ENCODE measurements at places on chromosomes 2 and 18. TPM values are rescaled to one million over a fixed set of nuclear protein-coding genes. Genes with fewer than 3 reads are reported as not detected.

GRCh38 chr2:208112969-208113368 is 11.4 kb downstream of the CRYGD start:
- DNase-seq, result no peak

The C2orf68 gene
- total RNA-seq, result 29.1 TPM

GRCh38 chr2:133525613-133526529 is 42.4 kb downstream of the NCKAP5 start:
- no peak for DNase-seq

GRCh38 chr2:211941216-211941747 is 597.3 kb downstream of the ERBB4 start:
- no peak for DNase-seq

The NOP58 gene
- 161 TPM for total RNA-seq

GRCh38 chr2:109719871-109720270 is 74.2 kb upstream of the RGPD5 start:
- no peak for DNase-seq

GRCh38 chr18:11004294-11004693 is 145.1 kb downstream of the PIEZO2 start:
- DNase-seq, result no peak

The SERPINB11 gene
- total RNA-seq, result not detected

The ABCB11 gene
- total RNA-seq, result not detected

The GYPC gene
- 173 TPM for total RNA-seq

The PPM1G gene
- total RNA-seq, result 138 TPM

The GLI2 gene
- not detected for total RNA-seq

GRCh38 chr18:74722237-74722636 is 124.6 kb downstream of the ZNF407 start:
- DNase-seq, result no peak

The DSC2 gene
- not detected for total RNA-seq

GRCh38 chr2:211867845-211868451 is 670.7 kb downstream of the ERBB4 start:
- no peak for DNase-seq

- DNase-seq, result no peak
Observed at GRCh38 chr18:10228326-10228725, 226.1 kb upstream of the APCDD1 start.

- DNase-seq, result no peak
Observed at GRCh38 chr18:73079920-73080319, 212.1 kb upstream of the NETO1 start.

The SIGLEC15 gene
- not detected for total RNA-seq

DNA sequence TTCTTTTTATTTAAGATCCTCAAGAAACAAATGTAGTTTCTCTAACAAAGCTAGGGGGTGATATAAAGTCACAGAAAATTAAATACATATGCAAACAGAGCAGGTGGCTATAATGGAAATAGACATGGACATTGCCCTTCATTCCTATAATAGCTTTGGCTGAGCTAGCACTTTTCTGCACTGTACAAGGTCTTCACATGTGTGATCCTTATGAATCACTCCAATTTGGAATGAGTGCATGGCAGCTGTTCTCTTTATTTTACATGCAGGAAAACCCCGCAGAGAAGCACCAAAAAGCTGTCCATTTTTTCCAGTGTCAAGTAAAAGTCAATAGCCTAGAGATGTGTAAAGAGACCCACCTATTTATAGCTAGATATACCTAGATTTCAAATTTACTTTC is 747.4 kb upstream of the SLC8A1 start:
- DNase-seq, result no peak

The BCL11A gene
- 0.54 TPM for total RNA-seq

GRCh38 chr2:31319406-31320175 is 85.6 kb downstream of the EHD3 start:
- peak; percentile 42 for DNase-seq

The MARCHF4 gene
- not detected for total RNA-seq

GRCh38 chr2:241808051-241808720 is 807 bp upstream of the NEU4 start:
- no peak for DNase-seq

DNA sequence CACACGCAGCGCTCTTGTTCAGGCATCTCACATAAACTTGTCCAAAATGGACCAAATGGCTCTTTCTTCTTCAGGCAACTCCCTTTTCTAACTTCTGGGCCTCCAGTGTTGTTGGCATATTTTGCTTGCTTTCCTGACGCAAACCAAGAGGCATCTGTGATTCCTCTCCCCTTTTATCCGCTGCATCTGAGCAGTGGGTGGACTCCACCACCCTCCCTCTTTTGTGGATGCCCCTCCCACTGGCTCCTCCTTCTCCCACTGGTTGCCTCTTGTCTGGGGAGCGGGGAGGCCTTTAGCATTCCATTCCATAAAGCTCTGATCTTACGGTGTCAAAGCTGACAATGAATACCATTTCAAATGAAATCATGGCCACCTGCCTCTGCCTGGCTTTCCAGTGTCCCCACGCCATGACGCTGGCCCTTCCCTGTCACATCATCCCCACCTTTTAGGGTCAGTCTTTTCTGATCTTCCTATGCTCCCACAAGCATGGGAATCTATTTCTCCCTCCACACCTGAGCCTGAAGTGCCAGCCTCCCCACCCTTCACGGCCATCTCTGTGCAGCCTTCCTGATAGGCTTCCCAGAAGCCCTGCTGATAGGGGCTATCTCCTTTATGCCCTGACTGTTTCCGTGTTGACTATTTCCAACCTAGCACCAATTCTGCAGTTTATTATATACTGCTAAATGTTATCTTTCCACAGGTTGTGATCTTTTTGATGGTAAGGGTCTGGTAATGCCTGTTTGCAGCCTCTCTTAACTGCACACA is 51.5 kb downstream of the RPL37A start:
- DNase-seq, result no peak

DNA sequence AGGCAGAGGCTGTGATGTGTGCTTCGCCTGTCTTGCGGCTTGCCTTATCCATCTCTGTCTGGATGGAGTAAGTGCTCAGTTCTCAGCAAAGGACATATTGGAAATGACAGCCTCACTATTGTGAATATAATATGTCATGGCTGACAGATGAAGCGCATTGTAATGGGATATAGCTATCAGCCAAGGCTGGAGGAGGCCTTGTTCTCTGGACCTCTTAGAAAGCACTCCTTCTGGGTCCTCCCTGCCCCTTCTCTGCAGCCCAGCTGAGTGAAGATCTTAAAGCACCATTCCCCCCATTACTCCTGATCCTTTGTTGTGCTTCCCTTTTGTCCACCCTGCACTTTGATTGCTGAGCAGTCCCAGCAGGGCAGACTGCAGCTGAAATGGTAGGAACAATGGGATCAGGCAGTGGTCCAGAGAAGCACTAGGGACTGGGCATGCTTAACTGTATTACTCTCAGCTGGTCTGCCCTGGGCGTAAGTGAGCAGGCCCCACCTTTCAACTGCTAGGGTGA is 265.3 kb downstream of the SETBP1 start:
- DNase-seq, result no peak

The MYO5B gene
- total RNA-seq, result 0.09 TPM

- peak; percentile 14 for DNase-seq
Observed at GRCh38 chr2:239540174-239540573, 139.4 kb upstream of the HDAC4 start.

- no peak for DNase-seq
Observed at GRCh38 chr18:8745355-8746014, 40.1 kb downstream of the MTCL1 start.

The CYP26B1 gene
- total RNA-seq, result not detected

DNA sequence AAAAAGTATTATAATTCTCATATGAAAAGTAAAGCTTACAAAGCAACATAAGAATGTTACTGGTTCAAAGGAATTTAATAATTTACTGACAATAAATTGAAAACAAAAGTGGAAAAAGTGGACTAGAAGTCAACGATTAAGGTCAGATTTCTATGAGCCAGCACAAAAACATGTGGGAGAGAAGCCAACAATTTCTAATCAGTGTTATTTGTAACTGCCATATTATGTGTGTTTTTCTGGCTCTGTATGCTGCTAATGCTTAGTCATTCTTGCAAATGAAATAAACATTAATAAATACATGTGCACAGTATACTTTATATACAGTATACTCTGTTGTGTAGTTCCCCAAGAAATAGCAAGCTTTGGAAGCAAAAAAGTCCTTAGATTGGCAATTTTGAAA is 301.3 kb upstream of the RGPD4 start:
- DNase-seq, result no peak

GRCh38 chr2:226020956-226021355 is 621.4 kb downstream of the NYAP2 start:
- no peak for DNase-seq

- DNase-seq, result no peak
Observed at GRCh38 chr2:205495819-205496218, 186.5 kb upstream of the NRP2 start.

The M1AP gene
- total RNA-seq, result not detected

DNA sequence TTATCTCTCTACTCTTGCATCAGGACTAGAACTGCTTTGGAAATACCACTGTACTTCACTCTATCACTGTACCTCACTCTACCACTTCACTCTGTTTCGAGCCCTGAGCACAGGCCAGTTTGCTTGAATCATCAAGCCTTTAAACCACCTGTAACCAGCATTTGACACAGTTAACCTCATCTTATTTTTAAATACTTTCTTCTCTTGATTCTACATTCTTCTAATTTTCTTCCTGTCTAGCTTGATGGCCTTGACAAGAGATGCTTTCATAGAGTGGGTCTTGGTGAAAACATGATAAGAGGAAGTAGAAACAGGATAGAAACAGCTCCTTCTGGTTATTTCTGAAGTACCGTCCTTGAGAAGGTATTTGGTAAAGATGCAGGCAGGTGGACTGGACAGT is 78.1 kb downstream of the SPIRE1 start:
- no peak for DNase-seq

The C18orf54 gene
- 7.3 TPM for total RNA-seq

- no peak for DNase-seq
Observed at GRCh38 chr2:130303169-130303568, 39.5 kb upstream of the IMP4 start.

DNA sequence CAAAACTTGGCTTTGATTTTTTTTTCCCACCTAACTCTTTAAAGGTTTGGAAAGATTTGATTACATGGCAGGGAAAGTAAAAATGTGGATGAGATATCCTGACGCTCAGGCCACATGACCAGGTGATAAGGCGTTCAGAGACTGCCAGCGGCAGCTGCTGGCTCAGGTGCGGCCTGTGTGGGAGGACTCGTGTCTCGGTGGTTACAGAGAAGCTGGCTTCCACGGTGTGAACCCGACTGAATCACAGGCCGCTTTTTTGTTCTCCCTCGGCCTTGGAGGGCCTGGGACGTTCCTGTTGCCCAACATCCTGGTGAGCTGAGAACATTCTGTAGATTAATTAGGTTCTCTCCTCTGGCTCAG is 124.2 kb upstream of the ZNF516 start:
- no peak for DNase-seq

GRCh38 chr18:67145586-67146292 is 370.8 kb downstream of the DSEL start:
- no peak for DNase-seq

The TMEM200C gene
- not detected for total RNA-seq

GRCh38 chr2:1309507-1309906 is 103.8 kb upstream of the TPO start:
- DNase-seq, result no peak

DNA sequence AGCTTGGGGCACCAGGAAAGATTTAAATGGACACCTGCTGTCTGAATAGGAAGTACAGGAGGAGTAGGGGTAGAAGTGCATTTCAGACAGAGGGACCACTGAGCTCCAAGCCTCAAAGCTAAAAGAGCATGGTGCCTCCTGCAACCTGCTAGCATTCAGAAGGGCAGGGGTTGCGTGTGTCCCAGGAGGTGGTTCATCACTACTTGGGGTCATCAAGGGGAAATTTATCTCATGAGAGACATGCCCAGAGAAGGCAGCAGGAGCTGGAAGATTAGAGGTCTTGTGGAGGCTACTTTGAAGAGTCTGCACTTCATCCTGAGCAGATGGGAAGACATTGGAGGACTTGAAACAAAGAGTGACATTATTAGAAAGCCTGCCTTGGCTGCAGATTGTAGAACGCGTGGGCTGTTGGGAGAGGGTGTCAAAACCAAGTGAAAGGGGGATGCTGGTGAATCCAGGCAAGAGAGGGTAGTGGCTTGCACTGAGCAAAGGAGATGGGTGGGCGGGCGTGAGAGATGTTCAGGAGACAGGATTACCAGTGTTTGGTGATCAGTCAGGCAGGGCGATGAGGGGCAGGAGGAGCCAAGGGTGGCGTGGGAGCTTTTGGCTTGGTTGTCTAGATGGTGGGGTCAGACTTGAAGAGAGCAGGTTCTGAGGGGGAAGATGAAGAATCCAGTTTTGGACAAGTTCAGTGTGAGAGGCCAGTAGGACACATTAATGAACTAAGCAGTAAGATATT is 154.0 kb downstream of the DYSF start:
- no peak for DNase-seq

The ITPRIPL1 gene
- 32.6 TPM for total RNA-seq

DNA sequence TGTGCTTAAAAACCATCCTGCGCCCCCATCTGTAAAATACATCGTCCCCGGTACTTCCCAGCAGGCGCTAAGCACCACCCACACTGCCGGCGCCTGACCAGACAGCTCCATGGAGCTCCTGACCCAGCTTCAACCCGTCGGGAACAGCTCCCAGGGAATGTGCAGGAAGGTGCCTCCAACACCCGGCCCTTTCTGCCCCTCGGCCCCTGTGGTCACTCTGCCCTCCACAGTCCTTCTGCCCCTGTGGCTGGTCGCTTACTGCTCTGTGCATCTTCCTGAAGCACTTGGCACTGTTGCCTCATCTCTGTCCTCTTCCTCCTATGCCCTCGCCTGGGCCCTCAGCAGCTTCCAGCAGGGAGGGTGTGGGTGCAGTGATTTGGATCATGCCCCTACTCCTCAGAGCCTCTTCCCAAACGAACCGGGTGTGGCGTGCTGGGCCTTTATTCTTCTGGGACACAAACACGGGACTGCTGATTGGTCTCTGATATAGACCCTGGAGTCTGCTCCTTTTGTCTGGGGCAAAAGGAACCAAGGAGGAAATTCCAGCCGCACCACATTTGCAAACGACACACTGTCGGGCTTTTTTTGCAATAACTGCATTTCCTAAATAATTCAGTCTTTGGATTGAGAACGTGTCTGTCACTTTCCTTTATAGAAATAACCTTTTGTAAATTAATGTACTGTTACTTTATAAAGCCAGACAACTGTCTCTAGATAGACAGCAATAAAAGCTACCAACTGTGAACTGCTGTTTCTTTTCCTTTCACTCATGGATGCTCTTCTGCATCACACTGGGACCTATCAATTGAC is 65.9 kb downstream of the ADI1 start:
- DNase-seq, result no peak

Data from activated CD8-positive, alpha-beta T cell treated with anti-CD3 and anti-CD28 coated beads for 36 hours (primary cell).